Ovary (tissue), 10 donors: ENCODE measurements at places on chromosomes 2 and 18.

DNA sequence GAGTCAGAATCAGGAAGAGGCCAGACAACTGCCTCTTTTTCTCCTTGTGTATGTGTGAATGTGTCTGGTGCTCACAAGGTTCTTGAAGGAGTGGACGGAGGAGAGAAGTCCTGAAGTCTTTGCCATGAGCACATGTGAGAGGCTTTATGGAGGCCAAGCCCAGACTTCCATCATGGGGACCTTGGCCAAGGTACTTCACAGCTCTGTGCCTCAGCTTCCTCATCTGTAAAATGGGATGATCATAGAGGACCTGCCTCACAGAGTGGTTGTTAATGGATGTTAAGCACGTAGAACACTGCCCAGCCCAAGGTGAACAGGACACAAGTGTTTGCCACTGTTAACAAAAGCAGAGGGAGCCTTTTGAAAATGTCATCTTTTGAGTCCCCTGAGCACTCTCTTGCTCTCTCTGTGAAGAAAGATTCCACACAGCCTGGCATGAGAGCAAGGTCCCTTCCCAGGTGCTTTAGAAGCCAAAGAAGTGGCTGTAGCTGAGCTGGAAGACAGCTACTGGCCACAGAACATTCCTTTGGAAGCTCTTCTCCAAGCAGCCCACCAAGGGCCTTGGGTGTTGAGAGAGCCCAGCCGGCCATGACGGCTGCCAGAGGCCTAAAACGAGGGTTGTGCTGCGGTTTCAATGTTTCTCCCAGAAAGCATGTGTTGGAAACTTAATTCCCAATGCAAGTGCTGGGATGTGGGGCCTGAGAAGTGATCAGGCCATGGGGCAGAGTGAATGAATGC is 41.8 kb upstream of the ASPRV1 start:
- no peak for DNase-seq

DNA sequence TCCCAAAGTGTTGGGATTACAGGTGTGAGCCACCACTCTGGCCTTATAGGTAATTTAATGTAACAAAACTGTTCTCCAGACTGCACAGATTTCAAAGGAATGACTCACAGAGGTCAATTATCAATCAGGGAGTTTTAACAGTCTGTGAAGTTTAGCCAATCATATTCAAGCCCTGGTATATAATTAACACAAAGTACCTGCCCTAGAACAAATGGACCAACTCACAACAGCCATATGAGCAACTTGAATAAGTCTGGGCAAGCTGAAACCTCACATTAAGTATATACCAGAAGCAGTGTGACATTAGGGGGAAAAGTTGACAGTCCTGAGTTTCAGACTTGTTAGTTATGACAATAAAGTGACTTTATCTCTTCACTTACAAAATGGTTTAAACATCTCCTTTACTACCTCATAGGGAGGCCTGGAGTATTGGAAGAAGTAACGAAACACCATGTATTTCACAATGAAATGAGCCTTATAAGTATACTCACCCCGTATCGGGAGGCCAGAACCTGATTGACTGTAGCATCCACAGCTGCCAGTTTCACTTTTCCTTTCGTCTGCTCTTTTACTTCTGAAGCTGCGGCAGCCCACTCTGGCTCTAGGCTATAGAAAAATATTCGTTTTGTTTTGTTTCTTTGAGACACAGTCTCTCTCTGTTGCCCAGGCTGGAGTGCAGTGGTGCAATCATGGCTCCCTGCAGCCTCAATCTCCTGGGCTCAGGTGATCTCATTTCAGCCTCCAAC is 22.2 kb downstream of the PDIA6 start:
- no peak for DNase-seq

GRCh38 chr2:209640358-209640757 is 131.3 kb upstream of the UNC80 start:
- no peak for DNase-seq

DNA sequence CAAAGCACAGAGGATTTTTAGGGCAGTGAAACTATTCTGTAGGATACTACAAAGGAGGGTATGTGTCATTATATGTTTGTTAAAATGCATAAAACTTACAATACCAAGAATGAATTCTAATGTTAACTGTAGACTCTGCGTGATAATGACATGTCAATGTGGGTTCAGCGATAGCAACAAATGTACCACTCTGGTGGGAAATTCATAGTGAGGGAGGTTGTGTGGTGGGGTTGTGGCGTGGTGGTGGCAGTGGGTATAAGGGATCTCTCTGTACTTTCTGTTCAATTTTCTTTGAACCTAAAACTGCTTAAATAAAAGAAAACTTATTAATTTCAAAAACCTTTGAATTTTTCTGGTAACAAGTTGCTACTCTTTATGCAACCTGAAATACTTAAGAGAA is 99.3 kb upstream of the SLC38A11 start:
- DNase-seq, result no peak

DNA sequence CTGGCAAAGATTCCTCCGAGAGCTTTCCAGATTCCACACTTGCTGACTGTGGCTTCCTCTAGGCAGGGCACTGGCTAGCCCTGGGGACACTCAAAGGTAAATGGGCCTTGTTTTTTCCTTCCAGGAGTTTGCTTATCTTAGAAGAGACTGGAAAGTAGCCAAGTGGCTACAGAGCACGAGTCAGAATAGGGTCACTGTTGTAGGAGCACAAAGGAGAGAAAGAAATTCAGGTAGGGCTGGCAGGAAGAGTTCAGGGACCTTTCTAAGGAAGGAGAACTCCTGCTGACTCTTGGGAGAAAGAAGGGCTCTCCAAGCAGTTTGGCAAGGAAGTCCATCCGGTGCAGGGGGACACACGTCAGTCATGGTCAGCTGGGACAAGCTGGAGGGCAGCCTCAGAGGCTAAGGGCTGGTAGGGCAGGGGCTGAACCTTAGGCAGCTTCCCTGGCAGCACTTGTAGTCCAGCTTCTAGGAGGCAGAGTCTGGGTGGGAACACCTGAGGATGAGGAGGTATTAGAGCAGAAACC is 39.5 kb downstream of the NIFK start:
- no peak for DNase-seq

DNA sequence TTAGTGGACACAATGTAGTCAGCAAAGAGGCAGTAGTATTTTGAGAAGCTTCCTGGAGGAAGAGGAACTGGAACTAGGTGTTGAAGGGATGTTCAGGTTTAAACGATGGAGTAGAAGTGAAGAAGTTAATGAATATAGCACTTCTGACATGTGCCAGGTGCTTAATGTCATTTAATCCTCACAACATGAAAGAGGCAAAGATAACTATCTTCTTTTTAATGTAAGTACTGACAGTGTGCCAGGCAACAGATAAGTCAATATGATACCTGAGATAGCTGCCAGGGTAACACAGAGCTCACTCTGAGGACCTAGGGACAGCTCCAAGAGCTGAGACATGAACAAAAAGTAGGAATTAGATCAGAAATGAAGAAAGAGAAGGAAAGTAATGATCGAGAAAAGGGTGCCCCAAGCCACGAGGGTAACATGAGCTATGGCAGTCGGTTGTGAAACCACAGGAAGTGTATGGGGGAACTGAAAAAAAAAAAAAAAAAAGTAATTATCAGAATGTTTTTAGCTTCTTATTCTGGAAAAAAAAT is 140.7 kb downstream of the RNF144A start:
- DNase-seq, result no peak

GRCh38 chr2:143574069-143574468 is 444.9 kb downstream of the ARHGAP15 start:
- DNase-seq, result no peak

DNA sequence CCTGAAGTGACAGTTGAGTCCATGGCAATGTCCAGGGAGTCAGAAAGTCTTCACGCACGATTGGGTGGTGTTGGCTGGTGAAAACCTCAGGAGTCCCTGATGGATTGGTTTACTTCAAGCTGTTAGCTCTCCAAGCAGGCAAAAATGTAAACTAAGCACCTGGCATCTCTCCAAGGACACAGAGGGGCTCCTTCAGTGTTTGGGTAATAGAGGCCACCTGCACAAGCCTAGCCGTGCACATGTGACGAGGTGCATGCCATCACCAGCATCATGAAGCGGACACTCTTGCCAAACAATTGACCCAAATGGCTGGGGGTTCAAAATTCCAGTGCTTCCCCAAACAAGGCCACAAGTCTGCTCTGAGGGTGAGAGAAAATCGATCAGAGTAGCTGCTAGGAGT is 104.7 kb upstream of the CD302 start:
- no peak for DNase-seq

GRCh38 chr2:40975151-40975550 is 523.3 kb upstream of the SLC8A1 start:
- DNase-seq, result no peak

- DNase-seq, result peak; percentile 39
These were observed 1.5 kb downstream of the CNRIP1 start for GRCh38 chr2:68317971-68318913.

GRCh38 chr2:200616656-200617055 is 30.8 kb downstream of the AOX1 start:
- DNase-seq, result no peak

- DNase-seq, result no peak
These were observed 79.7 kb downstream of the GBX2 start for GRCh38 chr2:236088368-236089057.

GRCh38 chr2:83725735-83726134 is 733.3 kb downstream of the SUCLG1 start:
- no peak for DNase-seq

DNA sequence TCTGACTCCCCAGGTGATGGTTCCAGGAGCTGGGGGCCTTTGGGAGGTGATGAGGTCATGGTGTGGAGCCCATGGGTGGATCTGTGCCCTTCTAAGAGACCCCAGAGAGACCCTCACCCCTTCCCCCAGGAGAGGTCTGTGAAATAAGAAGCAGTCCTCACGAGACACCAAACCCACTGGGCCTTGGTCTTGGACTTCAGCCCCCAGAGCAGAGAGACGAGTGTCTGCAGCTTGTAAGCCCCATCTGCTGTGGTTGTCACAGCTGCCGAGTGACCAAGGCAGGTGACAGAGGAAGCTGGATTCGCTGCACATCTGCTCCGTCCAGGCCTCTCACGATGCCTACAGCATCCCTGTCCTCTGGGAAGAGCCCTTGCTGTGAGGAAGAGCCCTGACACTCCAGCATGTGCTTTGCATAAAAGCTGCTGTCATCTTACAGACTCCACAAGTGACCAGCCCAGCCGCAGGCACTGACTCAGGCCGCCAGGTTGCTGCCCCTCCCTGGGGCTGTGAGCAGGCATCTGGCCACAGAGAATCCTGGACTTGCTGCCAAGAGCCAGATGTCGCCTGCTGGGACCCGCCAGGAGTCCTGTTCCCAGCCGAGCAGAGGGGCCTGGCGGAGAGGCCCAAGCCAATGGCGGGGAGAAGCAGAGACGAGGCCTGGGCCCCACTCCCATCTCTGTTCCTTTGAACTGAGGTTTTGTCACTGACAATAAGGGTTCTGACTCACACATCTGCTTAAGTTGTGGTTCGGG is 150.8 kb downstream of the PXDN start:
- DNase-seq, result peak; percentile 57

DNA sequence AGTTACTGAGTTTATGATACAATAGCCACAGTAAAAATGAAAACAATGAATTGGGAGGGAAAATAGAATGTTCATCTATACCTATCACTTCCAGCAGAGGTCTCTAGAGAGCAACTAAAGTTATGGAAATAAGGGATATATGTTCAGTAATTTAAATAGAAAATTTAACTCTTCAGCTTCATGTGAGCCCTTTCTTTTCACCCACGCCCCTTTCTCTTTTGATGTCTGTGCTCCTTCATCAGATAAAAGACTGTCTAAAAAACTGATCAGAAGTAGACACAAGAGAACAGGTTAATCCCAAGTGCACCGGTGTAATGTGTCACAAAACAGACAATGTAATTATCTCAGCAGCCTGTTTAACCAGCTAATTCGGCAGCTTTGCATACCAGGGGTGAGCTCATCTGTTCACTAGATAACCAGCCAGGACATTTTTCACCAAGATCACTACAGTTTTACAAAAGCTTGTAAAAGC is 238.5 kb upstream of the ERBB4 start:
- no peak for DNase-seq

DNA sequence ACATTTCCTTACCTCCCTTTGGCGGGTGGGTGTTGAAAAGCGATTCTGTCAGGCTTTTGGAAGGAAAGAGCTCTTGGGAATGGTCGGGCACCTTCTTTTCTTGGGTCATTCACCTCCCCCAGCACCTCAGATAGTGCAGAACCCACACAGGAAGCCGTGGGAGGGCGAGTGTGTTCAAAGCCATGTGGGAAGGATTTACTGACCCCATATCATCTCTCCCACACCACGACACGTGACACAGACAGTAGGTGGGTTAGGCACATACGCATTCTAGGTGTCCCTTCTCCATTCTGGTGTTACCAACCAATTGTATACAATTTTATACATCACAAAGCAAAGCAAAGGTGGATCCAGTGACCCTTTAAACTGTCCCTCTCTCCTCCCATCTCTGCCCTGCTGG is 263.7 kb upstream of the REV1 start:
- DNase-seq, result no peak

DNA sequence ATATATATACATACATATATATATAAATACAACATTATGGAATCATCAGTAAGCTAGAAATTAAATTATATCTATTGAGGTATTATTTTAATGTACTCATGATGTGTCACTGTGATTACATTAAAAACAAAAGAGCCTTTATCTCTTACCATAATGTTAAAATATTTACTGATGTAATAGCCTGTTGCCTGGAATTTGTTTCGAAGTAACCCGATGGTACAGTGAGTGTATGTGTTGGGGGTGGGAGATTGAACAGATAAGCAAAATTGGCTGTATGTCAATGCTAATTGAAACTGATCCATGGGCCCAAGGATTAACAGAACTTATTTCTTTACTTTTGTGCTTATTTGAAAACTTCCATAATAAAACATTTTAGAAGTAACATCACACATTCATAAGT is 1473.2 kb downstream of the LRP1B start:
- no peak for DNase-seq

GRCh38 chr2:164008752-164009151 is 272.9 kb upstream of the FIGN start:
- DNase-seq, result no peak

- DNase-seq, result peak; percentile 52
These were observed 519 bp downstream of the TTL start for GRCh38 chr2:112482309-112483041.

DNA sequence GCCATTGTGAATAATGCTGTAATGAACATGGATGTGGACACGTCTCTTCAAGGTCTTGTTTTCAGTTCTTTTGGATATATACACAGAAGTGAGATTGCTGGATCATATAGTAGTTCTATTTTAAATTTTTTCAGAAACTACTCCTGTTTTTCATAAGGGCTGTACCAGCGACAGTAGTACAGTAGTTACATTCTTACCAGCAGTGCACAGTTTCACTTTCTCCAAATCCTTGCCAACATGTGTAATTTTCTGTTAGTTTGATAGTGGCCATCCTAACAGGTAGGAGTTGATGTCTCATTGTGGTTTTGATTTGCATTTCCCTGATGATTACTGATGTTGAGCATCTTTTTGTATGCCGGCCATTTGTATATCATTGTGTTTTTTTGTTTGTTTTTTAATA is 81.7 kb downstream of the EPC2 start:
- no peak for DNase-seq

DNA sequence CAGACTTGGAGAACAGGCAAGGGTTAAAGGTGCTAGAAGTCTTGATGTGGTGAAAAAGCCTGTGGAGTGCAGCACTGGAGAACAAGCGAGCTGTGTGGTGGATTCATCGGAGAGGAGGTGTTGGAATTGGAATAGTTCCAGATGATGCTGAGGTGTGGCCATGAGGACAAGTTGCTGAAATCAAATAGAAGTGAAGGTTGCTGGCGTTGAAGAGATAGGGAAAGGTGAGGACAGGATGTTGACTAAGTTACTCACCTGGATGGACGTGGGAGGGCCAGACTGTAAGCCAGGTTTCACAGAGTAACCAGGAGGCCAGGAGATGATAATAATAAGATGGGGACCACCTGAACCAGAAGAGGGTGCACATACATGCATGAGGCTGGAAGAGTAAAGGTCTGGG is 173.4 kb downstream of the DIS3L2 start:
- no peak for DNase-seq
